AG08396 (cell line): ENCODE measurements at places on chromosomes 16 and 17.

- no peak for DNase-seq
Observed at GRCh38 chr17:79213305-79213704, 138.7 kb downstream of the ENGASE start.

- DNase-seq, result peak; percentile 91
Observed at GRCh38 chr17:80254396-80255251, 6.0 kb upstream of the RNF213 start.

DNA sequence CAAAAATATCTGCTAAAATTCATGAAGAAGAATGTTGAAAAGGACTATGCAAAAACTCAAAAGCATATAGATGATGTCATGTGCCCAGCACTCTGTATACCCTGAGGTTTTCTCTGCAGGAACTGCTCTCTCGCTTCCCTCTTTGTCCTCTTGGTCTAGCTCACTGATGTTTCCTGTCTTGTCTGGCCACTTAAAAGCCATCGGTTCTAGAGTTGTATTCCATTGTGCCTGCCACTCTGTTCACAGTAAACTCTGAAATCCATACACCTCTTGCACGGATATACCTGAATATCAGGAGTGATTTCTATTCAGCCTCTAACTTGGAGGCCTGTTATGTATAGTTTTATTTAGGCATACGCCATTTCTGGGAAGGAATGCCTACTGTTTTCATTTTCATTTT is 101.0 kb upstream of the CNTNAP4 start:
- no peak for DNase-seq

GRCh38 chr16:58124601-58124915 is 4.6 kb downstream of the CFAP20 start:
- no peak for DNase-seq

DNA sequence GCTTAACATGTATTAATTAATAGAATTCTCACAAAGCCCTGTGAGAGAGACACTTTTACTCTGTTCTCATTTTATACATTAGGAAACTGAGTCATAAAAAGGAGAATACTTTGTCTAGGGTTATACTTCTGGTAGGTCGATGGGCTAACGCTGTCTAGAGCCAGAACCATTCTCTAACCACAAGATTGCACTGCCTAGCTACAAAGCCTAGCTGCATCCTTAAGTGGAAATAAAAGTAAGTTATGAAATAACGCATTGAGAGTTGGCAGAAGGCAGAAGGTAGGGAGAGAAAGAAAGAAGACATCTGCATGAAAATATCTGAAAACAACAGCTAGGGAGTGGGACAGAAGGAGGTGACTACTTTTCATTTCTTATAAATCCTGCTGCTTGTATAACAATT is 33.2 kb downstream of the IRX6 start:
- no peak for DNase-seq

GRCh38 chr16:717450-718245 is 2.7 kb downstream of the METRN start:
- no peak for DNase-seq

DNA sequence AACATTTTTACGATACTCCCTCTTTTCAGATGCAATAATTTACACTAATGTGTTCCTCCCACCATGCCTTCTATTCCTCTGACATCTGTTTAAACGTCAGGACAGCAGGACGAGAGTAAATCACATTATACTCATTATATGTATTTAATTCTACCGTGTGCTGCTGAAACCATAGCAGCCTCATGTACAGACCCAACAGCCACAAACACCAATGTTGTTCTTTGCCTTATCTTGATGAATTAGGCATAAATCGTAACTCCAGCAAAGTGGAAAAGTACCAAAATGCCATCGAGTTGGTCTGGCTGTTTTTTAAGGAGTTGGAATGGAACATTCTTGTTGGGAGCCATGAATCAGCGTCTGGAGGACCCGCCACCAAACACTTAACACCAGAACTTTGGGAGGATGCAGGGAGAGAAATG is 82.9 kb upstream of the FOXF1 start:
- DNase-seq, result no peak

DNA sequence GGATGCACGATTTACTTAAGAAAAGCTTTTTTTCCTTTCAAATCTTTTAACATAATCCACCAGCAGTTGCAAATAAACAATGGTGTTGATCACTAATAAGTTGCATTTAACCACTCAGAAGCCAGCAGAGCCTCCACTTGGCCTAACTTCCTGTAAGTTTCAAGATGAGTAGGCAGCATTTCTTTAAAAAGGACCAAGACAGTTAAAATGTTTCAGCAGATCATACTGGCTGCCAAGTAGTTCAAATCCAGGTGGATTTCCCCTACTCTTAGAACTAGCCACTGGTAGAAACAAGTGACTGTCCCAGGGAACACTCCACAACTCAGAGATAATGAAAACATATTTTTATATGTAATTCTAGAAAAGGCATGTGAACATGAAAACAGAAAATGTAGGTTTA is 17.0 kb upstream of the RFFL start:
- DNase-seq, result no peak

DNA sequence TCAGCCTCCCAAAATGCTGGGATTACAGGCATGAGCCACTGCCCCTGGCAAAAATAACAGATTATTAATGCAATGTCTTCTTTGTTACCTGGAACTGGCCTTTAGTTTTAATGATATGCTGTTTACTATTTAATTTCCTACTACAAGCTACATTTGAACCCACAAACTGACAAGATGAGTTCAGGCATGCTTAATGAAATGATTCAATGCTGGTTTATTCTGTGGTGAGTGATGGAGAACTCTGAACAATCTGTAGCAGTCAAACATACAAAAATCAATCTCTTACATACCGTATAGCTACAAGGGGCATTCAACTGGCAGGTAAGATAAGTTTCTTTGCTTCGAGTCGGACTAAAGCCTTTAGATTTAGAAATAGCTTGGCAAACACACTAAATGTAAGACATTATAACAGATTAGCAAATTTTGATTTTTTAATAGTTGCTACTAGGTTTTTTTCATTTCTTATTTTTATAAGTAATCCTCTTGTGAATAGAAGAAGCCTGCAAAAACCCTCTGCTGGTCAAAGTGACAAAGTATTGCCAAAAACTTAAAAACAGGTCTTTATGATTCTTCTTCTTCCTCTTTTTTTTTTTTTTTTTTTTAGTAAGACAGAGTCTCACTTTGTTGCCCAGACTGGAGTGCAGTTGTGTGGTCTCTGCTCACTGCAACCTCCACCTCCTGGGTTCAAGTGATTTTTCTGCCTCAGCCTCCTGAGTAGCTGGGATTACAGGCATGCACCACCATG is 138.5 kb downstream of the SSH2 start:
- DNase-seq, result no peak

DNA sequence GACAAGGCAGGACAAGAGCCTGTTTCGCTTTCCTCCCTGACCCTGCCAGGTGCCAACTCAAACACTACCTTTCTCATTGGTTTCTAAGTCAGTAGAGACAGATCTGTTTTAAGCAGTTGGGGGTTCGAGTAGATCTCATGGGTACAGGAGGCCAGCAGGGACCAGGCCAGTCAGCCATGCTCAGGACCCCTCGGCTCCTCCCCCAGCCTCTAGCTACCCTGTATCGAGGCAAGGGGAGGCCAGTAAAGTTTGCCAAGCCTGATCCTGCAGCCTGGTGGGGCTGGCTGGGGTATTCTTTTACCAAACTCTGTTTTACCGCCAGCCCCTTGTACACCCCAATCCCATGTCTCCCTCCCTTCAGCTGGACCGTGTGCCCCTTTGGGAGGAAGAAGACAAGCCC is 26.6 kb downstream of the OR1D5 start:
- DNase-seq, result no peak

GRCh38 chr17:64527914-64528313 is 21.1 kb downstream of the CEP95 start:
- no peak for DNase-seq

DNA sequence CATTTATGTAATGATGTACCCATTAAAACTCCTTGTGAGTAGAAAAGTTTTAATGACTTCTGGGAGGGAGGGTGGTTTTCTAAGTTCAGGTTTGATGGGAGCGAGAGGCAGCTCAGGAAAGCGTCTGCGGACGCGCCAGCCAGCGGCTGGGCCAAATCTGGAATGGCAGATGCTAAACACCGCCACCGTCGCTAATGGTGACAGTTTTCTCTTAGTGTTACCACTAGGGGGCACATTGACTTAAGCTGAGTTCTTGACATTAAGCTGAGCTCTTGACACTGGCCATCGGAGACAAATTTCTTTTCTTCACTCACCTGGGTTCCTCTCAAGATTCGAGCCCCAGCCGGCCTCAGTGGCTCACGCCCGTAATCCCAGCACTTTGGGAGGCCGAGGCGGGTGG is 6.7 kb downstream of the TRPV1 start:
- DNase-seq, result no peak

DNA sequence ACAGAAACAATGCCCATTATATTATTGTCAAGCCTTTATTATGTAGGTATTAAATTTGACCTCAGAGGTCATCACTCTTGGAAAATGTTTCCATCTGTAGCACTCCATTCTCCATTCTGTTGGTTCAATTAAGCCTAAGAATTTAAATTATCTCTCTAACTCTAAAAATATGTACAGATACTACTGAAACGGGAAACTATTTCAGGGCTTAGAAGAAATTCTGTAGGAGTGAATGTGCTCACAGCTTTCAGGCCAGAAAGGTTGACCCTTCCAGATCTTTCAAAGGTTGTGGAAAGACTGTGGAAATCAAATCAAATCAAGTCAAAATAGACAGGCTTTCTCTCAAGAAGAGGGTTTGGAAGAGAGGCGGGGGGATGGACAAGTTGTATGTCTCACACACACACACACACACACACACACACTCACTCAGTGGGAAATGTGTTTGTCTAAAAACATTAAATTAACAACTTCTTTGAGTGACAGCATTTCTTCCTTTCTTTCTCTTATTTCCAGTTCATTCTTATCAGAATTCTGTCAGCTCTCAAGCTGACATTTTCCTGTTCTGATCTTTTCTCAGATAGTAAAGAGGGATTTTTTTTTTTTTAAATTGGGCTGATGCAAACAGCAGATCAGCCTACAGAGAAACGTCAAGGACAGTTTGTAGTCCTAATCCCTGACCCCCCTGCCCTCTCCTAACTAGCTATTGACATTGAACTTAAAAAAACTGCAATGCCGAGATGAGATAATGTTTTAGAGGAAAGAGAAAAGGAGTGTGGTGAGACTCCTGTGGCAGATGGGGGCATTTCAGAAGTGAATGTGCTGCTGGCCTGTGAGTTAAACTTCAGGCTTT is 139.0 kb upstream of the ZFHX3 start:
- DNase-seq, result no peak

GRCh38 chr16:66695935-66696668 is 441 bp downstream of the CMTM4 start:
- DNase-seq, result no peak

GRCh38 chr16:11312718-11313492 is 31.8 kb upstream of the PRM1 start:
- DNase-seq, result peak; percentile 48

DNA sequence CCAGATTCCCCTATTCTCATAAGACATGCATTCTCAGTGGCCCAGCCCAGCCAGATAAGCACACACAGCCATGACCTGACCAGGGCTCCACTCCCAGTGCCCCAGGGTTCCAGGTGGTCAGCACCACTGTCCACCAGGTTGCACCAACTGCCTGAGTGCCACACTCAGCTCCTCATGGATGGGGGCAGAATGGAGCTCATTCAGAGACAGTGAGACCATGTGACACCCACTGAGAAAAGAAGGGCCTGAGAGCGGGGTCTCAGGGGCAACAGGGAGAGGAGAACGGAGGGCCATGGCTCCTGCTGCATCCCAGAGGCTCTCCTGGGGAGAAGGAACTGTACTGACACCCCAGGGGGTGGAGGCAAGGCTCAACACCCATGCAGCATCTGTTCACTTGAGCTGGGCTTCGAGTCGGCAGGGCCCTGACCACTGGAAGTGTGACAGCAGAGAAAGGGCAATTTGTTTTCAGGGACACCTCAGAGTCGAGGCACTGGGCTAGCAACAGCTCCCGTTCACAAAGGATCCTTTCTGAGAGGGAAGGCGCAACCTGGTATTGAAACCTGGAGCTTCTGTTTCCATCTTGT is 18.7 kb upstream of the SLC38A8 start:
- no peak for DNase-seq

GRCh38 chr16:61105544-61105943 is 930.7 kb downstream of the CDH8 start:
- no peak for DNase-seq

- no peak for DNase-seq
Observed at GRCh38 chr17:42476411-42476810, 17.7 kb downstream of the ATP6V0A1 start.

DNA sequence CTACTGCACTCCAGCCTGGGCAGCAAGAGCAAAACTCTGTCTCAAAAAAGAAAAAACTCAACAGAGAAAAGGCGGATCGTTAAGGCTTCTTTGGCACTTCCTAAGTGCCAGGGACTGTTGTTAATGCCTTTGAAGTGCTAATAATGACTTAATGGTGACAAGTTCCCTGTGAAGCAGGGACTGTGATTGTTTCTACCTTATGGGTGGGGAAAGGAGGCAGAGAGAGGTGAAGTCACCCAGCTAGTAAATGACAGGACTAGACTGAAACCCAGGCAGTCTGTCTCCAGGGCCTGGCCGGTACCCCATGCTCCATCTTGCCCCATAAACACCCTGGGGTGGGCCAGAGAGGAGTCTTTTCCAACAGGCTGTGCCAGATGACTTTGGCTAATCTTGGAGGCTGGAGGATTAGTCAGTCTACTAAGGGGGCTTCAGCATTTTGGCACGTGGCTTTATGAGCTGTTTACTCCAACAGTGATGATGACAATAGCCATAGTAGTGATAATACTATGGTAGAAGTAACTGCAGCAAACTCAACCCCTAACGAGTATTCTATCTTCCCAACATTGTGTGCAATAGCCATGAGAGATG is 26.9 kb downstream of the ABCC1 start:
- DNase-seq, result no peak

- no peak for DNase-seq
Observed at GRCh38 chr17:80986816-80987475, 4.7 kb upstream of the CHMP6 start.

DNA sequence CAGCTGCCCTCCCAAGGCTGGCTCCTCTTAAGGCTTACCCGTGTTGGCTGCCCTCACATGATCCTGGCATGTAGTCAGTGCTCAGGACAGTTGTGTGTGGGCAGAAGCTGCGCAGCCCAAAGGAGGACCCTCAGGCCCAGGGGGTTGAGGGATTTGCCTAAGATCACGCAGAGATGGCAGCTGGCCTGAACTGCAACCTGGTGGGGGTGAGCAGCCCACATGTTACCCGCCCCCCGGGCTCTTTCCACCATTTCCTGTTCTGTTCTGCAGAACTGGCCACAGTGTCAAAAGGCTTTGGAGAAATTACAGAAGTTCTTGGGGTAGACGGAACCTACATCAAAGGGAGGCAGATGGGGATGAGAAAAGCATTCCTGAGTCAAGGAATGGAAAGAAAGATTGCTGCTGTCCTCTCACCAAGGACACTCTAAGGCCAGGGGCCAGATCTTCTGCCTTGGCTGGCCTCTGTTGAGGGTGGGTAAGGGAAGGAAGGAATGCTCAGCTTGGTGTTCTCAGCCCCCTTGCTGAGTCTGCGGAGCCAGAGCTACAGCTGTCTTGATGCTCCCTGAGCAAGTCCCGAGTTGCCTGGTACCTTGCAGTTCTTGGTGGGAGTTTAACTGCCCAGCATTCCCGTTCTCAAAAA is 53.0 kb downstream of the EPN2 start:
- no peak for DNase-seq
